SW 1271 (cell line): ENCODE measurements at places on chromosomes 6 and 20.

- no peak for DNase-seq
Observed at GRCh38 chr6:113980937-113981554, 10.1 kb upstream of the HDAC2 start.

DNA sequence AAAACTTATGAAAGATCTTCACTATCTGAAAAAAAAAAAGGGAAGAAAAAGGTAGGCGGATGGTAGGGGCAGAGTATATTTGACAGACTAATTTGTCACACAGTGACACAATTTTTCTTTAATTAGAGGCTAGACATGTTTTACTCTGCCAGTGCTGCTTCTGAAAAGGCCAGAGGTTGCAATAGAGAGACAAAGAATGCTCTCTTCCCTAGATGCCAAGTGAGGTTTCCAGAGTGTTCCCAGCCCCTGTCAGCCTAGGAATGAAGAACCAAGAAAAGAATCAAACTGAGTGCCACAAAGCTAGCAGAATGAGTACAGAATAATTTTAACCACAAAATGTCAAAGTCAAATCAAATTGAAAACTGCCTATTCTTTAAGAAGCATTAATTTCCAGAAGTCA is 13.0 kb downstream of the PNISR start:
- no peak for DNase-seq

- DNase-seq: no peak
Observed at GRCh38 chr6:73369157-73369556, 540 bp downstream of the OOEP start.

GRCh38 chr20:32988008-32988407 is 16.2 kb downstream of the SUN5 start:
- no peak for DNase-seq

DNA sequence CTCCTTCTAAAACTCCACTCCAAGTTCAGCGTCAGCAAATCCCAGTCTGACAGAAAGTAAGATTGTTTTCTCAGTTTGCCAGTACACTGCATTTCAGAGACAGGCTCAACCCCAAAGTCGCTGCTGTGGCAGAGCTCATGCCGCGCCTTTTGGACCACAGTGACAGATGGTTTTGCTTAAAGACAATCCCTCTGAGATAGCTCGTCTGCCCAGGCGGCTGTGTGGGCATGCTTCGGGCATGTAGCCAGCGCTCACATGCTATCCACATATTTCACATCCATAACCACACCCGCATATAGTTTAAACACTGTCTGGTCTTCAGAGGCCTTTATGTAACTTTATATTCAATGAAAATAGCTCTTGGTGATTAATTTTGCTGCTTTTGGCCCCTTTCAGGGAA is 14.7 kb upstream of the PXDC1 start:
- DNase-seq: no peak

DNA sequence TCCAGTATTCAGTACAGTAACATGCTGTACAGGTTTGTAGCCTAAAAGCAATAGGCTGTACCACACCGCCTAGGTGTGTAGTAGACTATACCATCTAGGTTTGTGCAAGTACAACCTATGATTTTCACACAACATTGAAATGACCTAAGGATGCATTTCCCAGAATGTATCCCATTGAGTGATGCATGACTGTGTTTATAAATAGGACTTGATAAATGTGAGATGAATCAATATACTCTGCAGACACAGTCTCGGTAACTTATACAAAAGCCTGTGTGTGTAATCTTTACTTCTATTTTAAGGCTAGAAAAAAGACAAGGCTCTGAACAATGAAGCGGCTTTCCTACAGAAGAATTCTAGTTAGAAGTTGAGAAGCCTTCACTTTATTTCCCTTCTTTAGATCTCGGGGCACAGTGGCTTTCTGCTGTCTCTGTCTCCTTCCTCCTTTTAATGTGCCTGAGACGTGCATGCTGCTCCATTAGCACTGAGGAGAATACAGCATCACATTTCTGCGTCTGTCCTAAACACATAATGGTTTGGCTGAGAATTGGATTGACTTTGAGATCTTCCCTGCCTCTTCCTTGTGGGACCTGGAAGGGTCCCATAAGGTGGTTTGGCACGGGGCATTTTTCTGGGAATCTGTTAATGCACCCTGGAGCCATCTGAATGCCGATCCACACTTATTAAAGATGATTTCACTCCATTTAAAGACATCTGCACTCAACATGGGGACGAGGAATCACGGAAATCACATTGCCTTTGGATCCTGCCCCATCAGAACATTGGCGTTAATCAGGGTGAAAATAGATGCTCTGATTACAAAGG is 112.5 kb downstream of the SCML4 start:
- DNase-seq: no peak

GRCh38 chr6:52233975-52234823 is 10.1 kb downstream of the IL17F start:
- no peak for DNase-seq

DNA sequence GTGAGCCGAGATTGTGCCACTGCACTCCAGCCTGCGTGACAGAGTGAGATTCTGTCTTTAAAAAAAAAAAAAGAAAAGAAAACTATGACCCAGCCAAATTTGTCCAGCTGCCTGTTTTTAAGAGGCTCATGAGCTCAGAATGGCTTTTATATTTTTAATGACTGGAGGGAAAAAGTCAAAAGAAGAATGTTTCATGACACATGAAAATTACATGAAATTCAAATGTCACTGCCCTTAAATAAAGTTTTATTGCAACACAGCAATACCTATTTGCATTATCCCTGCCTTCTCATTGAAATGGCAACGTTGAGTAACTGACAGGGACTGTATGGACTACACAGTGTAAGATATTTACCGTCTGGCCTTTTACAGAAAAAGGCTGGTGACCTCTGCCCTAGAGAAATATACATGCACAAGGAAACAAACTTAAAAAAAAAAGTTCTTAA is 11.4 kb downstream of the SENP6 start:
- no peak for DNase-seq

- no peak for DNase-seq
Observed at GRCh38 chr20:37943501-37944455, 40.9 kb downstream of the VSTM2L start.

GRCh38 chr6:105321207-105321606 is 81.7 kb downstream of the PREP start:
- DNase-seq: no peak

- no peak for DNase-seq
Observed at GRCh38 chr20:19397666-19398065, 185.2 kb downstream of the SLC24A3 start.

- no peak for DNase-seq
Observed at GRCh38 chr20:60541991-60542390, 583.8 kb downstream of the CDH26 start.

DNA sequence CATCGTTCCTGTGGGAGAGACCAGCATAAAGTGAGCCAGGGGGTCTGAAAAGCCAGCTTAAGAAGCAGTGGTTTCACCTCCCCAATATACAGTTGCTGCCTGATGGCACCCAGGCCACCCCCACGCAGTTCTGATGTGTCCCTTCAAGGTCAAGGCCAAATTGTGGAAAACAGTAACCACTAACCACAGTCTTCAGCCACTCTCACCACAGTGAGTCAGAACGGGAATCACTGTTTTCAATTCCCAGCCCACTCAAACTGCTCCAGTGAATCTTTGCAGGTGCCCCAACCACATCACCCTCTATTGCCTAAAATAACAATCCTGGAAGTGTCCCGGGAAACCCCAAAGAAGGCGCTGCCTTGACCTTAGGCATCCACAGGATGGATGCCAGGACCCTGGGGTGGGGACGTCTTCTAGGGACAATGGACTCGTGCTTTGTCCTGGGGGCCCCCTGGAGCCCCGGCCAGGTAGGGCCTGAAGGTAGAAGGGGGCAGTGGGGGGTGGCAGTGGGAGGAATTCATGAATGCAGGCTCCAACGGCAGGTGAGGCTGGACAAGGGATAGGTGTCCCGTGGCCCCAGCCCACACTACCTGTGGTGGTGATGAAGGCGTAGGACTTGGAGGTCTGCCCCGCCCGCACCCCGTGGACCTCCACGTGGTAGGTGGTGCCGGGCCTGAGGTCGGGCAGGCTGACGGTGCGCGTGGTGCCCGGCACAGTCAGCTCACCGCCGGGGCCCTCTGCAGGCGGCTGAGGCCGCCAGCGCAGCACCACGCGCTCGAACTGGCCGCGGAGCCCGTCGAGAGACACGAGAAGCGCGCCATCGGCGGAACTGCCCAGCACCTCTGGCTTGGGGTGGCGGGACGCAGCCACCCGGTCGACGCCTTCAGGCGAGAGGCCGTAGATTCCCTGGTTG is 22.2 kb downstream of the TNXB start:
- no peak for DNase-seq
